ENCODE measurements at places on chromosomes 16 and 17. TPM values are rescaled to one million over a fixed set of nuclear protein-coding genes. Genes with fewer than 3 reads are reported as not detected.
A peak's percentile ranks its signal among the peaks of the same experiment; 100 is the strongest.

DNA sequence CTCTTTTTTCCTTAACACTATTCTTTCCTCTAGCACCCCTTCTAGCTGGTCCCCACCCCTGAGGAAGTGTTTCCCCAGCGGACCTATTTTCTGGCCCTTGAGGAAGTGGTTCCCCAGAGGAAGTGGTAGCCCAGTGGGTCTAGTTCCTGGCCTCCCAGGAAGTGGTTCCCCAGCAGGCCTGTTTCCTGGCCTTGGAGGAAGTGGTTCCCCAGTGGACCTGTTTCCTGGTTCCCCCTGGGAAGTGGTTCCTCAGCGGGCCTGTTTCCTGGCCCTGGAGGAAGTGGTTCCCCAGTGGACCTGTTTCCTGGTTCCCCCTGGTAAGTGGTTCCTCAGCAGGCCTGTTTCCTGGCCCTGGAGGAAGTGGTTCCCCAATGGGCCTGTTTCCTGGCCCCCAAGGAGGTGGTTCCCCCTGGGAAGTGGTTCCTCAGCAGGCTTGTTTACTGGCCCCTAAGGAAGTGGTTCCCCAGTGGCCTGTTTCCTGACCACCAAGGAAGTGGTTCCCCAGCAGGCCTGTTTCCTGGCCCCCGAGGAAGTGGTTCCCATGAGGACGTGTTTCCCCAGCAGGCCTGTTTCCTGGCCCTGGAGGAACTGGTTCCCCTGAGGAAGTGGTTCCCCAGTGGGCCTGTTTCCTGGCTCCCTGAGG lies 58.3 kb downstream of the NTN1 start:
- H3K27me3 ChIP-seq: peaks cover 4% of the 10 kb centered on the region
- H3K4me3 ChIP-seq: no peak overlapping the region
- H3K27ac ChIP-seq: no peak overlapping the region
- DNase-seq: peak; percentile 6
- peaks cover 7% of the 10 kb centered on the region for H3K36me3 ChIP-seq
- H3K4me1 ChIP-seq: peaks cover 4% of the 10 kb centered on the region

Gene MRPS7
- total RNA-seq: 63.4 TPM

DNA sequence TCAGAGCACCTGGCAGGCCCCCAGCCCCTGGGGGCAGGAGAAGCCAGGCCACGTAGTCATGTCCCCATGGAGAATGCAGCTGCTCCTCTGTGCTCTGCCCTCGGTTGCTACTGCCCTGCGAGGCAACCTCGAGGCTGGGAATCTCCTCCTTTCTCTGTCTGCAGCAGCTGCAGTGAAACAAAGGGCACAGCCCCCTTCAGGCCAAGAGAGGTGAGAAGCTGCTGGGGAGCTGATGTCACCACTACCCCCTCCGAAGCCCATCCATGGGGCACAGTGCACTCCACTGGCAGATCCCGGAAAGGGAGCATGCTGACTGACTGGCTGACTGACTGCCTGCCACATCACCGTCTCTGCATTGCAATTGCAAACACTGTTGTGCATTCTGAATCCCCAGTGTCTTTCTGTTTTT lies 103.7 kb downstream of the GRIN2A start:
- no peak overlapping the region for H3K27ac ChIP-seq
- no peaks in the 10 kb centered on the region for H3K36me3 ChIP-seq
- no peak overlapping the region for H3K4me3 ChIP-seq
- peak; percentile 5 for DNase-seq
- H3K27me3 ChIP-seq: peaks cover 1% of the 10 kb centered on the region
- no peaks in the 10 kb centered on the region for H3K4me1 ChIP-seq

DNA sequence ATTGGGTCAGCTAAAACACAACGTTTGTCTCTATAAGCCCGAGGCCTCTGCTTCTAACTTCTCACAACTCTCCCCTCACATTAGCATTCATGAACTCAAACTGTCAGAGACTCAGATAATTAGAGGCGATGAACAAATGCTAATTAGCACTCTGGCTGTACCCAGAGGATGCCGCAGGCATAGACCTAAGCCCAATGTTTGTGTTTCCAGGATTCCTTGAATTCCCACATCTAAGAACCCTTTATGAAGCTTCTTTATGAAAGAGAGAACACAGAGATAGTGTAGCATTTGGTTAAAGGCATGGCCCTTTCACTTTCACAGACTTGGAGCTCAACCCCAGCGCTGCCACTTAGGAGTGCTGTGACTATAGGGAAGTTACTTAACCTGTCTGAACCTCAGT lies 512.2 kb downstream of the GRIN2A start:
- H3K4me3 ChIP-seq: no peak overlapping the region
- no peaks in the 10 kb centered on the region for H3K36me3 ChIP-seq
- no peak for DNase-seq
- no peaks in the 10 kb centered on the region for H3K27me3 ChIP-seq

Gene SOX8
- 4.3 TPM for total RNA-seq

- H3K27me3 ChIP-seq: peaks cover 2% of the 10 kb centered on the region
- H3K36me3 ChIP-seq: no peaks in the 10 kb centered on the region
- H3K4me1 ChIP-seq: no peaks in the 10 kb centered on the region
- H3K4me3 ChIP-seq: no peak overlapping the region
These were observed 1001.6 kb upstream of the CDH8 start for GRCh38 chr16:63037761-63038396.

DNA sequence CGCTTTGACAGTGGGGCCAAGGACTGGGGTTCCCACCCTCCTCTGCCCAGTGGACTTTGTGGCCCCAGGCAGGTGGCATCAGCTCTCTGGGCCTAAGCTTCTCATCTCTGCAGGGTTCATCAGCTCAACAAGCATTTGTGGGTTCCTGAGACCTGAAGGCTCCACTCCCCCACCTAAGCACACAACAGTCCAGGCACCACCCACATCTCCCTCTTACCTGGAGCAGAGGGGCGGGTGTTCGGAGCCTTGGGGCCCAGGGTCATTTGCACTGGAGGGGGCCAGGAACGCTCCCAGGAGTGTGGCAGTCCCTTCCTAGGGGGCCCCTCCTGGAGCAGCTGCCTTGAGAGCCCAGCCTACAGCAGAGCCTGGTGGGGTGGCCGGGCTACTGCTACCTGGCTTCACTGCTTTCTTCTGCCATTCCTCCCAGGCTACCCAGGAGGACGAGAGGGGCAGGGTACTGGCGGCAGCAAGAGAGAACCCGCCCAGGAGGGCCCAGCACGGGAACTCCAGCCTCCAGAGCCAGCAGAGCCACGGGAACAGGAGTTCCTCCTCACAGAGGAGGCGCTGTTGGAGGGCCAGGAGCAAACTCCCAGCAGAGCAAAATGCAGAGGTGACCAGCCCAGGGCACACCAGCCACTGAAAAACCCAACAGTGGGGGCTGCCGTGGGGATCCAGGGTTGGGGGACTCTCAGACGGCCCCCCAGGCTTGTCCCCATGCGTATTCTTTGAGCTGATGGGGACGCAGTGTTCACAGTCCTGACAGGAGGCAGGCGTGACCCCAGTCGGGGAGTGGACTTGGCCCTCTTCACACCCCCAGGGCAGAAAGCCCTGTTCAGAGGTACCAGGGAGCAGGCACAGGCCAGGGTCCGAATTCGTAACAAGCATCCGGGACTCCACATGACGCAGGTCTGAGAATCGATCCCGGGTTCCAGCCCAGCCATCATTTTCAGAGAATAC lies 35.1 kb upstream of the SLC38A10 start:
- no peak overlapping the region for H3K4me3 ChIP-seq
- DNase-seq: no peak
- H3K36me3 ChIP-seq: no peaks in the 10 kb centered on the region

- no peak overlapping the region for H3K27ac ChIP-seq
- no peaks in the 10 kb centered on the region for H3K4me1 ChIP-seq
- no peaks in the 10 kb centered on the region for H3K27me3 ChIP-seq
- H3K36me3 ChIP-seq: no peaks in the 10 kb centered on the region
- DNase-seq: no peak
- H3K4me3 ChIP-seq: no peak overlapping the region
These were observed 13.2 kb downstream of the CA7 start for GRCh38 chr16:66857437-66857836.

- H3K27me3 ChIP-seq: peaks cover 17% of the 10 kb centered on the region
- H3K27ac ChIP-seq: no peak overlapping the region
- no peak overlapping the region for H3K4me3 ChIP-seq
- peaks cover 56% of the 10 kb centered on the region for H3K4me1 ChIP-seq
- peaks cover 51% of the 10 kb centered on the region for H3K36me3 ChIP-seq
These were observed 4.4 kb downstream of the GABARAPL2 start for GRCh38 chr16:75570396-75571065.

- H3K27me3 ChIP-seq: peaks cover 4% of the 10 kb centered on the region
- H3K4me3 ChIP-seq: no peak overlapping the region
- no peak overlapping the region for H3K27ac ChIP-seq
- DNase-seq: no peak
- H3K36me3 ChIP-seq: no peaks in the 10 kb centered on the region
These were observed 1.7 kb upstream of the STAT3 start for GRCh38 chr17:42389899-42390298.

- peaks cover 2% of the 10 kb centered on the region for H3K27me3 ChIP-seq
- H3K4me3 ChIP-seq: peak overlapping the region; percentile 97
- DNase-seq: no peak
- peaks cover 44% of the 10 kb centered on the region for H3K4me1 ChIP-seq
- H3K27ac ChIP-seq: peak overlapping the region; percentile 99
These were observed 26.5 kb downstream of the KAT7 start for GRCh38 chr17:49814781-49815529.

Gene CTF1
- total RNA-seq: 3.4 TPM

DNA sequence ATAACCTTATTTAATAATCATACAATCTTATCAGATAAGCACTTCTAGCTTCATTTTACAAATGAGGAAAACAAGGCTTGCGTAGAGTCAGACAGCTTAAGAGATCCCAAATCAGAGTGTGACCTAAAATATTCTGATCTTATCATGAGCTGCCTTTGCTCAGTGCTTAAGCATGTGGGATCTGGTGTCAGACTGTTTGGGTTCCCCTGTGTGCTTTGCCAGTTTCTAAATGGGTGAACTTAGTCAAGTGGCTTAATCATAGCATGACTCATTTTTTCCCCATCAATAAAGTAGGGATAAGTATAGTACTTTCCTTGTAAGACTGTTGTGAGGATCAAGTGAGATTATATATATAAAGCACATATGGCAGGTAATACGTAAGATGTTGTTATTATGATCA lies 612.6 kb upstream of the C16orf82 start:
- H3K4me3 ChIP-seq: no peak overlapping the region
- no peak overlapping the region for H3K27ac ChIP-seq
- DNase-seq: no peak
- no peaks in the 10 kb centered on the region for H3K4me1 ChIP-seq

GRCh38 chr16:11147754-11148444 lies 108.1 kb downstream of the SOCS1 start:
- DNase-seq: no peak
- no peak overlapping the region for H3K27ac ChIP-seq
- no peak overlapping the region for H3K4me3 ChIP-seq
- peaks cover 3% of the 10 kb centered on the region for H3K27me3 ChIP-seq
- peaks cover 4% of the 10 kb centered on the region for H3K4me1 ChIP-seq
- H3K36me3 ChIP-seq: peaks cover 24% of the 10 kb centered on the region

DNA sequence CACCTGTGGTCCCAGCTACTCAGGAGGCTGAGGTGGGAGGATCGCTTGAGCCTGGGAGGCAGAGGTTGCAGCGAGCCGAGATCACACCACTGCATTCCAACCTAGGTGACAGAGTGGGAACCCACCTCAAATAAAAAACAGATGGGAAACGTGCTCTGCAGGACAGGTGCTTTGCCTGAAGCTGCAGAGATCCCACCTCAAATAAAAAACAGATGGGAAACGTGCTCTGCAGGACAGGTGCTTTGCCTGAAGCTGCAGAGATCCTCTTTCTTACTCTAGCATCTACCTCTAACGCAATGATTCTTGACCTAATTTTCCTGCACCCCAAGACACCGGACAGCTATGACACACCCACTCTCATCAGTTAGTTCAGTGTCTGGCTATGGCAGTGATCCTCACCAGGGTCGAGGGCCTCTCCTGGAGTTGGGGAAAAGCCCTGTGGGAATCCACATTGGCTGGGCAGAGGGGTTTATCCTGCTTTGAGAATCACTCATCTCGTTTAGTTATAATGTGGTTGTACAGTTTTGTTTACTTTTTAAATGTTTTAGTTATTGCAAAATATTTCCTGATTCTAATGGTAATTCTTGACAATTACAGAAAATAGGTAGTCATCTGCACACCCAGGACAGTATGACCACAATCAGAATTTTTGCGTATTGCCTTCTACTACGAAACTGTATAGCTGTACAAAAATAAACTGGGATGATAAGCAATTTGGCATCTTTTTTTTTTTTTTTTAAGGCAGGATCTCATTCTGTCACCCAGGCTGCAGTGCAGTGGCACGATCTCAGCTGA lies 11.4 kb downstream of the VPS53 start:
- peaks cover 1% of the 10 kb centered on the region for H3K27me3 ChIP-seq
- peaks cover 9% of the 10 kb centered on the region for H3K36me3 ChIP-seq
- H3K27ac ChIP-seq: no peak overlapping the region
- H3K4me1 ChIP-seq: no peaks in the 10 kb centered on the region
- no peak overlapping the region for H3K4me3 ChIP-seq
- no peak for DNase-seq

Gene CBX2
- total RNA-seq: 50.0 TPM

DNA sequence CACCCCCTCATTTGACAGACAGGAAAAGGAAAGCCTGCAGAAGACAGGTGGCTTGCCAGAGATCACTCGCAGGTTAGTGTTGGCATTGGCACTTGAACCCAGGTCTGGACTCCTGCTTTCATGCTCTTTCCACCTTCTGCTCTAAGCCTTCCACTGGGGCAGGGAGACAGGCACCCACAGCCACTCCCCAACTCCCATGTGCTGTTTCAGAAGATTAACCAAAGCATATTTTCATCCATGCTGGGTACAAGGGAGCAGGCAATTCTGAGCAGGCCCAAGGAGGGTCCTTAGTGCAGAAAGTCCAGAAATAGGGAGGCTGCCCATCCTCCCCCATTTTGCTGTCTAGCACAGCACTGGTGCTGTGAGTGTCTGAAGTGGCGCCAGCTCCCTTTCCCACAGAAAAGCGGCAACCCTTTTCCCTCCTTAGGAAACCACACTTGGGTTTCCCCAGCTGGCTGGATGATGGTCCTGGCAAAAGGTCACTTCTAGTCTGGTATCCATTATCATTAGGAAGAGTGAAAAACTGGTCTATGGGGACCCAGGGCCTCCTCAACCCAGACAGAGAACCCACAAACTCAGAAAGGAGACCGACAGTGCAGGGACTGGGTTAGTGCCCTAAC lies 2.0 kb upstream of the CAVIN1 start:
- no peak overlapping the region for H3K4me3 ChIP-seq
- H3K36me3 ChIP-seq: peaks cover 14% of the 10 kb centered on the region

- no peaks in the 10 kb centered on the region for H3K36me3 ChIP-seq
- no peak overlapping the region for H3K4me3 ChIP-seq
- peaks cover 2% of the 10 kb centered on the region for H3K27me3 ChIP-seq
- no peaks in the 10 kb centered on the region for H3K4me1 ChIP-seq
These were observed 44.5 kb upstream of the TOX3 start for GRCh38 chr16:52591471-52591870.

GRCh38 chr16:89727406-89728120 lies 6.2 kb downstream of the ZNF276 start:
- no peak for DNase-seq
- H3K27me3 ChIP-seq: peaks cover 11% of the 10 kb centered on the region
- no peak overlapping the region for H3K27ac ChIP-seq
- peaks cover 10% of the 10 kb centered on the region for H3K4me1 ChIP-seq

Gene FNDC8
- not detected for total RNA-seq

Data from endothelial cell (in vitro differentiated cells).